ENCODE measurements at places on chromosomes 13 and 19.

- no peak for DNase-seq
Observed at GRCh38 chr13:36769126-36769525, 49.9 kb upstream of the RFXAP start.

- peak; percentile 92 for DNase-seq
Observed at GRCh38 chr13:32660227-32660626, 74.0 kb downstream of the PDS5B start.

DNA sequence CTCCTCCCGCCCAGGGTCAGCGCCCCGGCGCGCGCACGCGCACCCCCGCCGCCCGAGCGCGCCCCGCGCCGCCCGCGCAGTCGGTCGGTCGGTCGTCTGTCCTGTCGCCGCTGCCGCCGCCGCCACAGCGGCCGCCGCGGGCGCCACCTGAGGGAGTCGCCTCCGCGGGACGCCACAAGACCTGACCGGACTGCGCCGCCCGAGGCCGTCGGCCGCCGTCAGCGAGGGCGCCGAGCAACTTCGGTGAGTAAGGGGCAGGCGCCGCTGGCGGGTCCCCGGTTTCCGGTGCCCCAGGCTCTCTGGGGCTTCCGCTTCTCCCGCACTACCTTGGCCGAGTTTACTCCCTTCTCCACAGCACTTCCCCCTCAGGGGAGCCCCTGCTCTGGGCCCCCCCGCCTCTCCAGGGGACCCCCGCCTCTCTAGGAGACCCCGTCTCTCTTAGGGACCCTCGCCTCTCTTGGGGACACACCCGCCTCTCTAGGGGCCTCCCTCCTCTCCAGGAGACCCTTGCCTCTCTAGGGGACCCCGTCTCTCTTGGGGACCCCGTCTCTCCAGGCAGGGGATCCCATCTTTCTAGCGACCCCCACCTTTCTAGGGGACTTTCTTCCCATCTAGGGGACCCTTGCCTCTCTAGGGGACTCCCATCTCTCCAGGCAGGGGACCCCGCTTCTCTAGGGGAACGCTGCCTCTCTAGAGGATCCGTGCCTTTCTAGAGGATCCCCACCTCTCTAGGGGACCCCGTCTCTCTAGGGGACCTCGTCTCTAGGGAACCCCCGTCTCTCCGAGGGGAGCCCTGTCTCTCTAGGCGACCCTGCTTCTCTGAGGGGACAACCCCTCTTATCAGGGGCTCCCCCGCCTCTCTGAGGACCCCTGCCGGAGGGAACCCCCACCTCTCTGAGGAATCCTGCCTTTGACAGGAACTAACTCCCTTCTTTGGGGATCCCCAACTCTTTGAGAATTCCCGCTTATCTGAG, 19.3 kb upstream of the GATAD2A start:
- no peak for DNase-seq

DNA sequence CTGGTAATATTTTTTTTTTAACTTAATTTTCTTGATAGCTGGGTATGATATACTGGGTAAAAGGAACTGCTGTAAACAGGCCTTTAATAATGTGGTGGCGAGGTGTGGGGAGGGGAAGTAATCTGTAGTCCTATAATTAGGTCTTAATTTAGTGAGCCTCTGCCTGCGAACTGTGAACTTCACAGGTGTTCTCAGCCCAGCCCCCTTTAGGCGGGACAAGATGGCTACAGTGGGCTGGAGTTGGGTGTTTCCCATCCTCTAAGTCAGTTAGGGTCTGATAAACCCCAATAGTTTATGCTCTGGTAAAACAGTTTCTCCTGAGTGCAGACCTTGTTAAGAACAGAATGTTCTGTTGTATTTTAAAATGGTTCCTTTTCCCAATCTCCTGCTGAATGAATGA, 97.6 kb upstream of the SERP2 start:
- no peak for DNase-seq

DNA sequence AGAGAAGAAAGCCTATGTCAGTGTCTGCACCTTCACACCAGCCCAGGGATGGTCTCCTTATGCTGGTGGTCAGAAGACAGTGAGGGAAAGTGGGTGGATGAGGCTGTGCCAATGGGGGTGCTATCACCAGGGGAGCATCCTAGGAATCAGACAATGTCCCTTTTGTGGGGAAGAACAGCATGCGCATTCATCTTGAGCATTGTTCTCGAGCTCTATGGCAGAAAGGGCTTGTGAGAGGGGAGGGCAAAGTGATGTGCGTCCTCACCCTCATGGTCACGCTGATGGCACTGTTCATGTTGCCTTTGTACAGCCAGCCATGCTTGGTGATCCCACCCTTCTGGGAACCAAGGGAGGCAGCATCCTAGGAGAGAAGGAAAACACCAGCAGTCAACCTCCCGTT, 56.1 kb downstream of the DOCK9 start:
- DNase-seq, result no peak

- DNase-seq, result no peak
Observed at GRCh38 chr19:292281-292884, 1.2 kb upstream of the PLPP2 start.

DNA sequence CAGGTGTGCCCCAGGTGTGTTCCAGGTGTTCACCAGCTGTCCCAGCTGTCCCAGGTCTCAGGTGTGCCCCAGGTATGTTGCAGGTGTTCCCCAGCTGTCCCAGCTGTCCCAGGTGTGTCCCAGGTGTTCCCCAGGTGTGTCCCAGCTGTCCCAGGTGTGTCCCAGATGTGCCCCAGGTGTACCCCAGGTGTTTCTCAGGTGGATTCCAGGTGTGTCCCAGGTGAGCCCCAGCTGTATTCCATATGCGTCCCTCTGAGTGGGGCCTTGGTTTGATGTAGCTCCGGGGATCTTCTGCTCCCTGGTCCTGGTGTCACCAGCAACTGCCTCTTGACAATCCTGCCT, 719 bp upstream of the GRK1 start:
- no peak for DNase-seq

DNA sequence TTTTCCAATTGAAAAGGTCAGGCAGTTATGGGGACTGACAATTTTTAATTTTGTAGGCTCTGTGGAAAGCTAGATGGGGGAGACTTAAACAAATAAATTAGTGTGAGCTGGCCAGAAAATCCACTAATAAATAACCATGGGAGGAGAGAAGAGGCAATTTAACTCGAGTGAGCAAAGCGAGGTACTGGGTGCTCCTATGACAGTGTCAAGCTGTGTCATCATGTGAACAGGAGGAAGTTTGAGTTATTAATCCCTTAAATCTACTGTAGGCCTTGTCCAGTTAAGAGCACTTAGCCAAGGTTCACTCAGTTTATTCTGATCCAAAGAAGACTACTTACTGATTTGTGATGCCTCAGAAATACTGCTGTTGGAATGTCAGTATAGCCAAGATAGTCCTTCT, 122.8 kb downstream of the OXGR1 start:
- DNase-seq, result no peak

DNA sequence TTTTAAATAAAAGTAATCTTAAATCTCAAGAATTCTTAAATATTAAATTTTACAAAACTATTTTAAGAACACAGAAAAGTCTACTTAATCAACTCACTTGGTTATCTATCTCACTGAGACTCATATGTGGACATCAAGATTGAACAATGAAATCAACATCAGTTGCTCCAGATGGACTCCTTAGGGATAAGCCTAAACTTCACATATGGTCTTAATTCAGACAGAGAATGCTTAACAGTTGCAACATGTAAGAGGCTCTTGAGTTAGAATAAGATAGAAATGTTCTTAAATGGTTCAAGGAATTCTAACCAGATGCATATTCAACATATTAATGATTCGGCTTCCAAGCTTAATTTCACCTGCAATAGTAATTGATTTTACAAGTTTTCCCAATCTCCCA, 1730.9 kb downstream of the PCDH9 start:
- DNase-seq, result no peak

- no peak for DNase-seq
Observed at GRCh38 chr19:15154002-15154612, 46.7 kb downstream of the NOTCH3 start.

DNA sequence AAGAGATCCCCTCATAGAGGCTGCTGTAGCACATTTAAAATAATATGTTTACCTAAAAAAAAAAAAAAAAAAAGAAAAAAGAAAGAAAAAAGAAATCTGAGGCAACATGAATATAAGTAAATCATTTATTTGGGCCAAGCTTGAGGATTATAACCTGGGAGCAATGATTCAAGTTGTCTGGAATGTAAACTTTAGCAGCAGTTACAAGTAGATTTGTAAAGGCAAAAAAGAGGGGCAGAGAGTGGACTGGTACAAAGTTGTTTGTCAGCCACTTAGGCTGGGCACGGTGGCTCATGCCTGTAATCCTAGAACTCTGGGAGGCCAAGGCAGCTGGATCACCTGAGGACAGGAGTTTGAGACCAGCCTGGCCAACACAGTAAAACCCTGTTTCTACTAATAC, 11.3 kb downstream of the ZNF43 start:
- DNase-seq, result no peak

- DNase-seq, result no peak
Observed at GRCh38 chr19:32219881-32220472, 125.4 kb upstream of the ZNF507 start.

DNA sequence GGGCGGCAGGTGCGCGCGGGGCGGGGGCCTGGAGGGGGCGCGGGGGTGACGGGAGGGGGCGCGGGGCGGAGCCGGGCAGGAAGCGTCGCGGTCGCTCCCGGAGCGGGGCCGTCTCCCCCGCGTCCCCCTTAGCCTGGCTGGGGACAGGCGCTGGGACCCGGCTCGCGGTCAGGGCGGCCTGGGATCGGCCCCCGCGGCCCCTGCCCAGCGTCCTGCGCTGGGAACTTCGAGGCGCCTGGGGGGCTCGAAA, 74.7 kb upstream of the MCF2L start:
- no peak for DNase-seq

GRCh38 chr13:36519432-36519831, 87.1 kb downstream of the CCNA1 start:
- no peak for DNase-seq

GRCh38 chr19:32241932-32242710, 103.3 kb upstream of the ZNF507 start:
- DNase-seq, result no peak

GRCh38 chr13:43520351-43520750, 266.4 kb downstream of the ENOX1 start:
- DNase-seq, result no peak

- DNase-seq, result no peak
Observed at GRCh38 chr19:44684892-44685863, 13.8 kb upstream of the CEACAM16 start.

GRCh38 chr13:76289558-76289957, 596.6 kb downstream of the KCTD12 start:
- DNase-seq, result no peak

GRCh38 chr19:45235485-45235884, 9.7 kb downstream of the EXOC3L2 start:
- DNase-seq, result no peak

DNA sequence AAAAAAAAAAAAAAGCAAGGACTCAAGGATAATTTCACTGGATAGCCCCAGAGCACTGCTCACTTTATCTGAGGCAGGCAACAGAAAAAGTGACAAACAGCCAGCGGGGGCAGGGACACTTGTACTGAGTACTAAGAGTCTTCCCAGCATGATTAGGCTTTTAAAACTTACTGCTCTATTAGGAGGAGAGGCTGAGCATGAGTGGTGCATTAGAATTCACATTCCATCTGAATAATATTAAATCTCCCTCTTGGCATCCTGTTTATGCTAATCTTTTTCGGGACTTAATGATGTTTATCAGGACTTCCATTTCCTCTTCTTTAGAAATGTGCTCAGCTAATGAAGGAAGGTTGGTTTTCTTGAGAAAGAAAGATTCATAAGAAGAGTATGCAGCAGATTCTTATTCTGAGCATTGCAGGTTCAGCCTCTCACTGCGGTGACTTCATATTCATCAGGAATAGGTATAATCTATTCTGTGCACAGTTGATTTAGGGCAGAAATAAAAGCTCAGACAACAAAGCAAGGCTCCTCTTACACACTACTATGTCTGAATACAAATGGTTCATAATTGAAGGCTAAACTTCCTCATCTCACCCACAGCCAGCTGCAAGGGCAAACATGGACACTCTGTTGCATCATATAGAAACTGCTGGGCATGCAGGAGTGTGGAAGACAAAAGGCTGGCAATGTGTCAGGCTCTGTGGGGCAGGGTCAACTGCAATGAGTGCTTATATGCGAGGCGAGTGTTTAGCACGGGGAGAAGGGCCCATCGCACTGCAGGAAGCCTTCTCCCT, 107.0 kb downstream of the KL start:
- no peak for DNase-seq

GRCh38 chr13:26486550-26486949, 70.9 kb upstream of the WASF3 start:
- DNase-seq, result no peak

DNA sequence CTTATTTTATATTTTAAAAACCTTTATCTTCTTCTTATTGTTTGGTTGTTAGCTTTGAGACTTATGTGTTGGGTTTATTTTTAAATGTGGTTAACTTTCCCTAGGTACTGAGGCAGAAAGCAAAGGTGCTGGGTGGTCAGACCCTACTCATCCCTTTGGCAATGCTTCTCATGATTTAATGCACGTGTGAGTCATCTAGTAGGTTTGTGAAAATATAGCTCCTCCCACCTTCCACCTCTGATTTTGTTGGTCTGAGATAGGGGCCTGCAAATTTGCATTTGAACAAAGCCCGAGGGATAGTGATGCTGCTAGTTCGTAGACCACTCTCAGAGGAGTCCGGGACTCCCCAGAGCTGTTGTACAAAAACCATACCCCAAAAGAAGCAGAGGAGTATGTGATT, 771.3 kb upstream of the ARGLU1 start:
- DNase-seq, result no peak

DNA sequence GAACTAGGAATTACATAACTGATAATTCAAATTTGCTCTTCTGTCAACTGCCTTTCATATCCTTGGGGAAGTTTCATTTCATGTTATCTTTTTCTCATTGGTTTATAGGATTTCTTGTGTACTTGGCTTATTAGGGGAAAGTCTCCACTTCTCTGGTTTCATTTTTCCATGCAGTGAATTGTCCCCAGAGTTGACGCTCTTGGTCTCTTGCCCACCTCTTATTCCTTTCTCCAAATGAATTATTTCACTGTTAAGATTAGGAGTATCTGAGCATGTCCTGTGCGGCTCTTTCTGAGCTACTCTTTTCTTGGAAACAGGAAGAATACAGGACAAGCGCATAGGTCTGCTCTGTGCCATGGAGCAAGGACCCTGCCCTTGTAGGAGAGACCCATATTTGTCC, 104.8 kb downstream of the POSTN start:
- no peak for DNase-seq

GRCh38 chr19:7844405-7844804, 14.4 kb downstream of the EVI5L start:
- no peak for DNase-seq

- no peak for DNase-seq
Observed at GRCh38 chr19:10742476-10742875, 24.6 kb downstream of the DNM2 start.

DNA sequence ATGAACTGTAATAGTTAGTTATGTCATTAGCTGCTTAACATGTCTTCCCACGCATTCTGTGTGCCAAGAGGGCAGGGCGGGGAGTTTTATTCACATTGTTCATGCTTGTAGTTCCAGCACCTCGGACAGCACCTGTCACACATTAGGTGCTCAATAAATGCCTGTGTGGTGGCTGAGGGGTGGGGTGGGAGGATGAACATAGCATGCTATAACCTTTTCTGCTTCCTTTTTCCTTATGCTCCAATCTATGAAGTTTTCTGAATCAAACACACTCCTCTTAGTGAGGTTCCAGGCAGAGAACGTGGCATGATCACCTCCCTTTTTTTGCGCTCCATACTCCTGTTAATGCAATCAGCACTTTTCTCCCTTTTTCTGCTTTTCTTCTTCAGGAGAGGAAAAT, 15.8 kb upstream of the PTPRS start:
- DNase-seq, result no peak
